ENCODE measurements at places on chromosomes 5 and 9. TPM values are rescaled to one million over a fixed set of nuclear protein-coding genes. Genes with fewer than 3 reads are reported as not detected.

DNA sequence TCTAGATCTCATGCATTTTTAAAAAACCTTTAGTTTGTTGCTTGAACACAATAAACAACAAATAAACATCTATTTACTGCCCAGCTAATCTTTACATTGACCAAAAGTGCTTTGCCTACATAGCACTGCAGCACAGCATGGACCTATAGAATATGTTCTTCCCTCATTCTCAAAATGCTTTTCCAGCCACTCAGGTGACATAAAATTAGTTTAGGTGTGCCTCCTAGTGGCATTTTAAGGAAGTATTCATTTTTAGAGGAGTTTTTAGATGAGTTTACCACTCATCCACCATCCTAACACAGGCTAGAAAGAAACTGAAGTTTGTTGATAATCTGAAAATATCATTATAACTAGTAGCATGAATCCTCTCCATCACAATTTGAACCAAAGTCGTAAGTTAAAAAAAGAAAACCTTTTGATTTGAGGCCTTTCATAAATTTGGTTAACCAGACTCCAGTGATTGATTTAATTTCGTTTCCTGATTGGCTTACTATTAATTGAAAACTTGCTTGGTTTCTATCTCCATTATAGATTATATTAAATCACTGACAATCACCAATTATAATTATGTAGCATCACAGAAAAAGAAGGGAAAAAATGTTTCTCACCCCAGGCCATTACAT, 12.6 kb downstream of the PLGRKT start:
- no peak for DNase-seq
- no peaks in the 10 kb centered on the region for H3K36me3 ChIP-seq
- H3K27me3 ChIP-seq: no peaks in the 10 kb centered on the region
- no peak overlapping the region for H3K4me3 ChIP-seq
- H3K4me1 ChIP-seq: no peaks in the 10 kb centered on the region

GRCh38 chr9:12777121-12778022, 2.6 kb downstream of the LURAP1L start:
- no peaks in the 10 kb centered on the region for H3K36me3 ChIP-seq
- H3K4me3 ChIP-seq: peak overlapping the region; percentile 8
- H3K4me1 ChIP-seq: peaks cover 2% of the 10 kb centered on the region
- H3K27ac ChIP-seq: peak overlapping the region; percentile 91

GRCh38 chr5:172685091-172685490, 44.0 kb downstream of the NEURL1B start:
- no peaks in the 10 kb centered on the region for H3K36me3 ChIP-seq
- H3K4me1 ChIP-seq: peaks cover 21% of the 10 kb centered on the region
- DNase-seq: no peak

DNA sequence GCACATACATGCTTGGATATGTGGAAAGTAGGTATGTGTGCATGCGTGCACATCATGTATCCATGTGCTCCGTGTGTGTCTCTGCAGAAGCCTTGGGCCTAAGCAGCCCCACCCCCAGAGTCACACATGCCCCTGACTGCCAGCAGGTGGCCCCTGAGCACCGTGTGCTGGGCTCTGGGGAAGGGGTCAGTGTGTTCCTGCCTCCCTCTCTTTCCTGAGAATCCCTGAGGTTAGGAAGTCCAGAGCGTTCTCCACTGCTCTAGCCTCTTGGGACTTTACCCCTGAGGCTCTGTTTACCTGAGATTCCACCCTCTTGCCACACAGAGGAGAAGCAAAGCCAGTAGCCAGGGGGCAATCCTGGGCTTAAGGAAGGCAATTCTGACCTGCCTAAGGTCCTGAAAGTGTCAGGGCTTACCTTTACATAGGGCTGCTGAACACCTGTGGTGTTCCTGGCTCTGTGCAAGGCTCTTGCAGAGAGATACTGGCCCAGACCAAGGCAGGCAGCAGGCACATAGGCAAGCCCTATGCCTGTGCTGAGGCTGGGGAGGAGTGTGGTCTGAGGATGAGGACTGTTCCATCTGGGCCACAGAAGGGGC, 207.3 kb downstream of the TMEM38B start:
- DNase-seq: no peak
- no peaks in the 10 kb centered on the region for H3K4me1 ChIP-seq
- H3K36me3 ChIP-seq: no peaks in the 10 kb centered on the region

DNA sequence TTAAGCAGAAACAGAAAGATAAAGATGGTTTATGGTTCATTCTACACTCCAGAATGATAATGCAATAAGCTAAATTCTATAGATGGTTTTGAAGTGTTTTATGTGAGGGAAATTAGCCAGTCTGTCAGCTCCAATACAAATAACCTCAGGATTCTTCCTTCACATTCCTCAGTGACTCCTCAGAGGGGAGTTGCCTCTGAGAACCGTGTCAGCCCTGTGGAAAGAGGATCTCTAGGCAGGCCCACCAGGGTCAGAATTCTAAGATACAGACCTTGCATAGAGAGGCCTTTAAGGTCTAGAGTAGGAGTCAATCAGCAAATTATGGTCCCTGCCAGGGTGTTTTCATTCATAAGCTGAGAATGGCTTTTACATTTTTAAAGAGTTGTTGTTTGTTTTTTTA, 26.6 kb downstream of the RUSC2 start:
- H3K4me1 ChIP-seq: peaks cover 49% of the 10 kb centered on the region
- H3K4me3 ChIP-seq: no peak overlapping the region
- no peak for DNase-seq
- no peaks in the 10 kb centered on the region for H3K36me3 ChIP-seq
- H3K27me3 ChIP-seq: no peaks in the 10 kb centered on the region

- H3K4me3 ChIP-seq: no peak overlapping the region
- no peak overlapping the region for H3K27ac ChIP-seq
- H3K27me3 ChIP-seq: no peaks in the 10 kb centered on the region
Measured at GRCh38 chr5:82922086-82922734, 155.0 kb downstream of the TMEM167A start.

DNA sequence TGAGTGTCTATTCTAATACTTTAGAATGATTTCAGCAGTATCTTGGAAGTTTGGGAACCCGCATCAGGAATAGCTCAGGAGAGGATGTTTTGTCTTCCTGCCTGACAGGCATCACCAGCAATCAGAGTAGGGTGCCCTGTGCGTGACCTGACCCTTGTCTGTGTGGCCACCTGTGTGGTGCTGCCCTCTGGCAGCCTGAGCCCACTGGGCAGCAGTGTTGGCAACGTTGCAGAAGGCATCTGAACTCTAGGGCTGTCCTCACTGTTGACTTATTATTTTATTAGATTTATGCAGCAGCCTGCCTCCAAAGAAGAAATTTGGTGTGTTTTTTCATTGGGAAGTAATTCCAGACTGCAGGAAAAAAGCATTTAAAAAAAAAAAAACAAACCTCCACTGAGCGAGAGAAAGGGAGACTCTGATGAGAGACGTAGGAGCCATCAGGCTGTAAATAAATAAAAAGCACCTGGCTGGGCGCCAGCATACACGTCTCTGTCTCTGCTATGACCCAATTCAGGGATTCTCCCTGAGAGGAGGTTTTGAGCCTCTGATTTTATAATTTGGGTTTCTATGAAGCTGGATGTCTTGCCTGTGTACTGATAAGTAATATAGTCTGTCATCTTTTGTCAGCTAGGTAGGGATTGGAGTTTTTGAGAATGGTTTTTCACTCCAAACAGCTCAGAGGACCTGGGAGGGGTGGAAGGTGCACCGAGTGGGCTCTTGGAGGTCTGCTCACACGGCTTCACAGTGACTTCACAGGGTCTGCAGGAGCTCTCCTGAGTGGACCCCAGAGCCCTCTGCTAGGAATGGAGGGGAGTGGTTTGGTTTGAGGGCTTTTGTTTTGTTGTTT, 49.0 kb downstream of the FAM78A start:
- H3K36me3 ChIP-seq: peaks cover 48% of the 10 kb centered on the region
- no peak overlapping the region for H3K4me3 ChIP-seq
- H3K27ac ChIP-seq: peak overlapping the region; percentile 76
- DNase-seq: no peak

Gene COL23A1
- total RNA-seq: 0.61 TPM
